ENCODE measurements at places on chromosomes 16 and 17.

GRCh38 chr16:56408379-56409098, 16.8 kb downstream of the AMFR start:
- DNase-seq: no peak

GRCh38 chr17:41787021-41787418, 509 bp upstream of the JUP start:
- no peak for DNase-seq

- DNase-seq: no peak
Observed at GRCh38 chr17:79917902-79918484, 78.8 kb upstream of the CBX4 start.

GRCh38 chr17:29549177-29549923, 17.5 kb downstream of the ABHD15 start:
- DNase-seq: no peak

Data from stimulated activated CD8-positive, alpha-beta memory T cell treated with anti-CD3 and anti-CD28 coated beads, Interleukin-4, amount 100 ng/mL, for 1 hour (primary cell).